ENCODE measurements at places on chromosomes 11 and 22.

- DNase-seq, result no peak
These were observed 9.1 kb downstream of the DNAL4 start for GRCh38 chr22:38784856-38785255.

GRCh38 chr11:82494988-82495432 is 238.7 kb downstream of the FAM181B start:
- no peak for DNase-seq

- no peak for DNase-seq
These were observed 104.7 kb upstream of the PITPNB start for GRCh38 chr22:28023774-28024173.

GRCh38 chr22:27115816-27116256 is 458.4 kb downstream of the MIAT start:
- no peak for DNase-seq

DNA sequence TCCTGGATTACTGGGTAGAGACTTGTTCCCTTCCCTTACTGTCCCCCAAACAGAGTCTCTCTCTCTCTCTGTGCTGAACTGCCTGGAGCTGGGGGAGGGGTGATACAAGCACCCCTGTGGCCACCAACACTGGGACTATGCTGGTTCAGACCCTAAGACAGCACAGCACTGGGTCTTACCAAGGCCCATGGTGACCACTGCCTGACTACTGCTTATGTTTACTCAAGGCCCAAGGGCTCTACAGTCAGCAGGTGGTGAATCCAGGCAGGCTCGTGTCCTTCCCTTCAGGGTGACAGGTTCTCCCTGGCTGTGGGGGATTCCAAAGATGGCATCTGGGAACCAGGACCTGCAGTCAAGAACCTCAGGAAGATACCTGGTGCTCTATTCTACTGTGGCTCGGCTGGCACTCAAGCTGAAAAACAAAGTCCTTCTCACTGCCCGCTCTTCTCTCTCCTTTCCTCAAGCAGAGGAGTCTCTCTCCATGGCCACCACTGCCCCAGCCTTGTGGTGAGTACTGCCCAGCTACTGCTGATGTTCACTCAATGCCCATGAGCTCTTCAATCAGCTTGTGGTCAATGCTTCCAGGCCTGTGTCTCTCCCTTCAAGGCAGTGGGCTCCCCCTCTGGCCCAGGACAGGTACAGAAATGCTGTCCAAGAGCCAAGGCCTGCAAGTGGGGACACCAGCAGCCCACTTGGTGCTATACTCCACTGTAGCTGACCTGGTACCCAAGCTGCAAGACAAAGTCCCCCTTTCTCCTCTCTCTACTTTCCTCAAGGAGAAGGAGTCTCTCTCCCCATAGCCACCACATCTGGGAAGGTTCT is 41.8 kb upstream of the SHANK2 start:
- no peak for DNase-seq

GRCh38 chr11:91786097-91786496 is 438.5 kb upstream of the FAT3 start:
- no peak for DNase-seq

DNA sequence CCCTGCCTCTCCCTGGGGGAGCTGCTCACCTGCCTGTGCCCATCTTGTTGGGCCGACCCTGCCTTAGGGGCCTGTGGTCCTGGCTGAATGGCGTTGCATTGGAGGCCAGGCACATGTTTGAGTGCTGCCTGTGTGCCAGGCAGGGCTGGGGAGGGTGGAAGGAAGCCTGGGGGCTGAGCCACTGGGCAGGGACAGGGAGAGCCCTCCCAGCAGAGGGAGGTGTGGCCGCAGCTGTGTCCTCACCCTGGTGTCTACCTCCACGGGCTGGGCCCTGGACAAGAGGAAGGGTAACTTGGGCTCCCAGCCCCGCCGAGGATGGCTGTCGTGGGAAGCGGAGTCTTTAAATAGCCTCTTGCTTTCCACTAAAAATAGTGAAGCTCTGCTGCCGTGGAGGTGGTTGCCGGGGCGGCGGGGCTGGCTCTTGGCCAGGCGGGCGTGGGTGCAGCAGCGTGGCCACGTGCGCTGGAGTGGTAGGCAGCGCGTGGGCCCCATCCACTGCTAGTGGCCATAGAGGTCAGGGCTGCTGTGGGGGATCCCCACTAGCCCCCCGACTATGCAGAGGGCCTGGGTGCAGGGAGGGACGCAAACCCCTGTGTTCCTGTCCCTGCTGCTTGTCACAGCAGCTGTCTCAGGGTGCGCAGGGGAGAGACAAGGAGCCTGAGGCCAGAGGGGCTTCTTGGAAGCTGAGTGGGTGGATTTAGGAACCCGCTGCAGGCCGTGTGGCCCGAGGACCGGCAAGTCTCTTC is 6.2 kb downstream of the ZDHHC8 start:
- no peak for DNase-seq

Data from stimulated activated CD4-positive, alpha-beta T cell treated with anti-CD3 and anti-CD28 coated beads, Interleukin-1b, Interleukin-23, amount 100 ng/mL, for 1 hour (primary cell).